ENCODE measurements at places on chromosomes 3 and 15.

- DNase-seq: no peak
Measured at GRCh38 chr3:43153216-43154083, 47.6 kb upstream of the POMGNT2 start.

- no peak for DNase-seq
Measured at GRCh38 chr15:39783244-39783820, 691 bp upstream of the FSIP1 start.

GRCh38 chr15:41921639-41922038, 27.8 kb upstream of the SPTBN5 start:
- no peak for DNase-seq

GRCh38 chr15:91603384-91604080, 250.0 kb upstream of the SLCO3A1 start:
- DNase-seq: no peak

GRCh38 chr3:8839607-8840325, 70.4 kb upstream of the OXTR start:
- no peak for DNase-seq

DNA sequence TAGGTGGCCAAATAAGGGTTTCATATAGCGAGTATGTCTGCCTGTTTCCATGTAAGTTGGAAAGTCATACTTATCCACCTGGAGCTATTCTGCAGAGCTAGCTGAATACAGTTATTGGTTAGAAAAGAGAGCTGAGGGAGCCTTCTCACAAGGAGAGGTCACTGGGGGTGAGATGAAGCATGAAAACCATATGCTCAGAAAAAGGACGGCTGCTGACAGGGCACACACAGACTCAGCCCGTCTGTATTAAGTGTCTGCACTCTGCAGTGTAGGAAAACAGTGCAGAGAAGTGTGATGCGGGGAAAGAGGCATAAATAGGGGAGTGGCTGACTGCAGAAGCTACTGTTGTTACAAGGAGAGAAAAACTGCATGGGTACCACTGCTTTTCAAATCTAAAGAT, 58.2 kb downstream of the C3orf70 start:
- DNase-seq: no peak

Data from stimulated activated CD8-positive, alpha-beta memory T cell treated with anti-CD3 and anti-CD28 coated beads, Interleukin-4, amount 100 ng/mL, for 24 hours (primary cell).